Peyer's patch (tissue), 4 donors: ENCODE measurements at places on chromosomes 1 and 21.

DNA sequence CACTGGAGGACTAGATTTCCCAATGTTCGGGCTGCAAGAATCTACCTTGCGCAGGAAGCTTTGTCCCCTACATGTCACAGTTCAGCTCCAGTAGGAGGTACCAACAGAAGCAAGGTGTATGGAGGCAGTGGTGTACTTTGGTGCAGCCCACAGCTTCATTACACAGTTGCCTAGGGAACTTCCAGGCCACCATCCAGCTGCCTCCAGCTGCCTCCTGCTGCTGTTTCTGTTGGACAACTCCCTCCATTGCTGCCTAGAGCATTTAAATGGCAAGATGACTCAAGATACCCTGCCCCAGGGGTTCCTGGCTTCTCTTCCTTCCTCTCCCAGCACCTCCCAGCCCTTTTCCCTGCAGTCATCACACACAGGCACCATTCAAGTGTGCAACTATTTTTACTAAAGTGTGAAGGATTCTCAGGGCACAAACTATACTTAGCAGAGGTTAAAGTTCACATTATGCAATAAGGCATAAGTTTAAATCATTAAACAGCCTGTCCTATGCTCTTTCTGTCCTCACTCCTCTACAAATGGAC lies 39.0 kb upstream of the ATP1A1 start:
- peak; percentile 65 for DNase-seq
- no peak overlapping the region for H3K4me3 ChIP-seq
- no peaks in the 10 kb centered on the region for H3K27me3 ChIP-seq
- peak overlapping the region; percentile 49 for H3K27ac ChIP-seq
- H3K36me3 ChIP-seq = no peaks in the 10 kb centered on the region
- peaks cover 35% of the 10 kb centered on the region for H3K4me1 ChIP-seq

- no peaks in the 10 kb centered on the region for H3K27me3 ChIP-seq
- peak overlapping the region; percentile 5 for H3K4me3 ChIP-seq
- peak overlapping the region; percentile 74 for H3K27ac ChIP-seq
- DNase-seq = peak; percentile 71
- no peaks in the 10 kb centered on the region for H3K4me1 ChIP-seq
These were observed 82.9 kb downstream of the GALNT2 start for GRCh38 chr1:230149751-230150584.

GRCh38 chr1:66711420-66711819 lies 40.8 kb upstream of the DYNLT5 start:
- no peaks in the 10 kb centered on the region for H3K27me3 ChIP-seq
- no peak for DNase-seq
- H3K4me1 ChIP-seq = no peaks in the 10 kb centered on the region
- no peak overlapping the region for H3K27ac ChIP-seq

- peaks cover 7% of the 10 kb centered on the region for H3K4me1 ChIP-seq
- H3K27ac ChIP-seq = no peak overlapping the region
- H3K27me3 ChIP-seq = no peaks in the 10 kb centered on the region
- H3K36me3 ChIP-seq = peaks cover 17% of the 10 kb centered on the region
- no peak for DNase-seq
These were observed 2.5 kb downstream of the LBR start for GRCh38 chr1:225425201-225425786.

GRCh38 chr1:186575348-186575747 lies 104.9 kb downstream of the PTGS2 start:
- no peaks in the 10 kb centered on the region for H3K27me3 ChIP-seq
- H3K27ac ChIP-seq = no peak overlapping the region
- H3K4me3 ChIP-seq = no peak overlapping the region
- no peaks in the 10 kb centered on the region for H3K36me3 ChIP-seq
- no peak for DNase-seq
- peaks cover 4% of the 10 kb centered on the region for H3K4me1 ChIP-seq

DNA sequence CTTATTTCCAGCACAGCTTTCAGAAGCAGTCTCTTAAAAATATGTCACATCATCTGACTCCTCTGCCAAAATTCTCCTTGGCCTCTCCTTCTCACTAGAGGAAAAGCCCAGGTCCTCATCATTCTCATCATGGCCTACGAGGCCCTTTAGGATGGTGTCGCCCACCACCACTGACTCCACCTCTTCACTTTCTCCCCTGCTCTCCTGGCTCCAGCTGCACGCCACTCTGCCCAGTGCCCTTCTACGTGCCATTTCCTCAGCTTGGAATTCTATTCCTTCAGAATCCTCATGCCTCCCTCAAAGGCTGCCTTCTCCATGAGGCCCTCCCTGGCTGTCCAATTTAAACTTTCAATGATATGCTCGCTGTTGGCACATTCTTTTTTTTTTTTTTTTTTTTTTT lies 25.3 kb upstream of the BTG2 start:
- H3K27me3 ChIP-seq = no peaks in the 10 kb centered on the region
- no peak for DNase-seq
- peaks cover 61% of the 10 kb centered on the region for H3K4me1 ChIP-seq
- no peak overlapping the region for H3K4me3 ChIP-seq

DNA sequence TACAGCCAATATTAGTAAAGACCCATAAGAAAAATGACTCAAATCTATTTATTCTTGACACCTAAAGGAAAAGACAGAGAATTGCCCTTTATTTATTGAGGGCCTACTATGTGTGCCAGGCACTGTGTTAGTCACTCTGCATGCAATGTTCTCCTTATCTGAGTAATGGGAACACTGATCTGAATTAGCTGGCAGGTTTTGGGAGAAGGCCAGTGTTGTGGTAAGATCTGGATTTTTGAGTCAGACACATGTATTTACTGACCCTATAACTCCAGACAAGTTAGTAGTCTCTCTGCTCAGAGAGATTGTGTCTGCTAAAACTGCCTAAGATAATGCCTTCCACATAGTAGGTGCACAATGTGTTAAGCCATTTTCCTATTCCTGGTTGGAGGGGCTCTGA lies 17.3 kb downstream of the LCE4A start:
- H3K4me1 ChIP-seq = no peaks in the 10 kb centered on the region
- no peak for DNase-seq
- no peak overlapping the region for H3K27ac ChIP-seq
- no peaks in the 10 kb centered on the region for H3K27me3 ChIP-seq
- no peaks in the 10 kb centered on the region for H3K36me3 ChIP-seq
